ENCODE measurements at places on chromosomes 5 and 9. TPM values are rescaled to one million over a fixed set of nuclear protein-coding genes. Genes with fewer than 3 reads are reported as not detected.

DNA sequence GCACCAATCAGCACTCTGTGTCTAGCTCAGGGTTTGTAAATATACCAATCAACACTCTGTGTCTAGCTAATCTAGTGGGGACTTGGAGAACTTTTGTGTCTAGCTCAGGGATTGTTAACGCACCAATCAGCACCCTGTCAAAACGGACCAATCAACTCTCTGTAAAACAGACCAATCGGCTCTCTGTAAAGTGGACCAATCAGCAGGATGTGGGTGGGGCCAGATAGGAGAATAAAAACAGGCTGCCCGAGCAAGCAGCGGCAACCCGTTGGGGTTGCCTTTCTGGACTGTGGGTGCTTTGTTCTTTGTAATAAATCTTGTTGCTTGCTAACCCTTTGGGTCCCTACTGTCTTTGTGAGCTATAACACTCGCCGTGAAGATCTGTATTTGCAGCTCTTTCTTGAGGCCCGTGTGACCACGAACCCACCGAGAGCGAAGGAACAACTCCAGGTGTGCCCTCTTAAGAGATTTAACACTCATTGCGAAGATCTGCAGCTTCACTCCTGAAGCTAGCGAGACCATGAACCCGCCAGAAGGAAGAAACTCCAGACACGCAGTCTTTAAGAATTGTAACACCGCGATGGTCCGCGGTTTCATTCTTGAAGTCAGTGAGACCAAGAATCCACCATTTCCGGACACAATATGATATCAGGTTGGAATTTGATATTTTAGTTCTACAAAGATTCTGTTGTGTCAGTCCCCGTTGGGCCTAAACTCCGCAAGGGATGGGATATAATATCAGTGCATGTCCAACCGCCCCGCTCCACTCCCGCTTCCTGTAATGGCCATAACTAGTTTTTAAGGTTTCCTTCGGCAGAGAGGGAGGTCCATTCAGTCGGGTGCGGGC is 740 bp upstream of the TRMT10B start:
- no peak overlapping the region for H3K27ac ChIP-seq
- H3K36me3 ChIP-seq, result no peaks in the 10 kb centered on the region

Gene GTF3C4
- total RNA-seq, result 9.4 TPM

DNA sequence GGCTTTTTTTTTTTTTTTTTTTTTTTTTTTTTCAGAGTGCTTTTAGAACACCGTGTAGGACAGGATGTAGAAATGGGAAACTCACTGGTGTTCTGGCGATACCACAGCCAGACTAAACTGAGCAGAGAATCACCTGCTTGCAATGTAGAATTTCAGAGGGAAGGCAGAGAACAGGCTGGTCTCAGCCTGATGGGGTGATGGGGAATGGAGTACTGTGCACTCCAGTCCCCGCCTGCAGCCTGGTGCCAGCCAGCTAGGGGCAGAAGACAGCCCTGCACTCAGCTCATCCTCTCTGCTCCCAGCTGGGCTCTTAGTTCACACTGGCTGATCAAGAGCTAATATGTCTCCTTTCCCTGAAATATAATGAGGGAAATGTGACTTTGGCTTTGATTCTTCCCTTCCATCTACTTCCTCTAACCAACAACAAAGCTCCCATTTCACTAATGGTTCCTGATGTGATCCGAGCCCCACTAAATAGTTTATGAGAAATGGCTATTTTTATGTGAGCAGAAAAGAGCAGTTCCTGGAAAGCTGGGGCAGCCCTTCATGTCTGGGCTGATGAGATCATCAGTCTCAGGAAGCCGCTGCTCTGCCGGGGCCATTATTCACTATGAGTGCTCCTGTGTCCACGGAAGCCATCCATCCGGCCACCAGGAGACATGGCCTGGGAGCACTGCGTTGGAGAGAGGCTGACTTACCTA is 209.7 kb downstream of the GADD45G start:
- H3K27me3 ChIP-seq, result no peaks in the 10 kb centered on the region
- H3K36me3 ChIP-seq, result no peaks in the 10 kb centered on the region
- no peak for DNase-seq
- no peak overlapping the region for H3K27ac ChIP-seq
- no peak overlapping the region for H3K4me3 ChIP-seq
- no peaks in the 10 kb centered on the region for H3K4me1 ChIP-seq

GRCh38 chr9:92649007-92649406 is 20.9 kb downstream of the IPPK start:
- no peak overlapping the region for H3K27ac ChIP-seq
- H3K27me3 ChIP-seq, result no peaks in the 10 kb centered on the region
- DNase-seq, result no peak
- no peak overlapping the region for H3K4me3 ChIP-seq
- no peaks in the 10 kb centered on the region for H3K36me3 ChIP-seq

DNA sequence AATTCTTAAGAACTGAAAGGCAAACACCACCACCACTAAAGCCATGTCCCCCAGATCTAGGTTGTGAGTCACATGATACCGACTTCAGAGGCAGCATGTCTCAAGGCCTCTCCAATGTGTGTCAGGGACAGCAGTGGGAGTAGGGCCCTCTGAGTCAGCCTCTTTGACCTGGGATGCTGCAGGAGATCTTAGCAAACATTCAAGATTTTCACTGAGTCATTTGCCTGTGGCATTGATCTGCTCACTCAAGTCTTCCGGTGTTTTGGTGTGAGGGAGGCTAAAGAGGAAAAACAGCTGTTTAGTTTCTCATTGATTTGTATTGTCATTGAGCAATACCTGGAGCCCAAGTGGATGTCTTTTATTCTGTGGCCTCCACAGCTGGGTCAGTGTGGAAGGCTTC is 36.1 kb downstream of the TMC1 start:
- no peaks in the 10 kb centered on the region for H3K27me3 ChIP-seq
- no peaks in the 10 kb centered on the region for H3K36me3 ChIP-seq
- no peak overlapping the region for H3K27ac ChIP-seq
- peaks cover 13% of the 10 kb centered on the region for H3K4me1 ChIP-seq

DNA sequence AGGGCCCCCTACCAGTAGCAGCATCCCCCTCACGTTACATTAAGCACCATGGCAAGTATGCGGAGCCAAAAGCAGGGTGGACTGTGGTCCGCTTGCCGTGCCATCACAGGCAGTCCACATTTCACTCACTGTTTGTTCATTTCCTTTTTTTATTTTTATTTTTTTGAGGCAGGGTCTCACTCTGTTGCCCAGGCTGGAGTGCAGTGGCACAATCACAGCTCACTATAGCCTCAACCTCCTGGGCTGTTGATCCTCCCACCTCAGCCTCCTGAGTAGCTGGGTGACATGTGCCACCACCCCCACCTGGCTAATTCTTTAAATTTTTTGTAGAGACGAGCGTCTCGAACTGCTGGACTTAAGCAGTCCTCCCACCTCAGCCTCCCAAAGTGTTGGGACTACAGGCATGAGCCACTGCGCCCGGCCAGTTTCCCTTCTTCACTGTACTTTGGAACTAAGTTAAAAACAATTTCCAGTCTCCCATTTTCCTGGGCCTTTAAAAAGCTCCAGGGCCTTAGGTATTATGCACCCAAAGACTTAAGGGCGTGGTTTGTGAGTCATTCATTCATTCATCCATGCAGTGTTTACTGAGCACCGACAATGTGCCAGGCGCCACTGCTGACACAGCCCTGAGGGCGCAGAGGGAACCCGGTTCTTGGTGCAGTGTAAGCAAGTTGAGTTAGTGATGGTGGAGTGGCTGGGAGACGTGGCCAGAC is 19.9 kb downstream of the PRRX2 start:
- H3K36me3 ChIP-seq, result no peaks in the 10 kb centered on the region
- H3K4me3 ChIP-seq, result no peak overlapping the region
- no peak for DNase-seq
- H3K4me1 ChIP-seq, result no peaks in the 10 kb centered on the region
- H3K27ac ChIP-seq, result no peak overlapping the region
- H3K27me3 ChIP-seq, result peaks cover 3% of the 10 kb centered on the region

GRCh38 chr5:163106098-163106497 is 331.3 kb upstream of the CCNG1 start:
- H3K27me3 ChIP-seq, result no peaks in the 10 kb centered on the region
- H3K27ac ChIP-seq, result no peak overlapping the region
- H3K4me3 ChIP-seq, result no peak overlapping the region
- H3K4me1 ChIP-seq, result no peaks in the 10 kb centered on the region
- DNase-seq, result no peak

DNA sequence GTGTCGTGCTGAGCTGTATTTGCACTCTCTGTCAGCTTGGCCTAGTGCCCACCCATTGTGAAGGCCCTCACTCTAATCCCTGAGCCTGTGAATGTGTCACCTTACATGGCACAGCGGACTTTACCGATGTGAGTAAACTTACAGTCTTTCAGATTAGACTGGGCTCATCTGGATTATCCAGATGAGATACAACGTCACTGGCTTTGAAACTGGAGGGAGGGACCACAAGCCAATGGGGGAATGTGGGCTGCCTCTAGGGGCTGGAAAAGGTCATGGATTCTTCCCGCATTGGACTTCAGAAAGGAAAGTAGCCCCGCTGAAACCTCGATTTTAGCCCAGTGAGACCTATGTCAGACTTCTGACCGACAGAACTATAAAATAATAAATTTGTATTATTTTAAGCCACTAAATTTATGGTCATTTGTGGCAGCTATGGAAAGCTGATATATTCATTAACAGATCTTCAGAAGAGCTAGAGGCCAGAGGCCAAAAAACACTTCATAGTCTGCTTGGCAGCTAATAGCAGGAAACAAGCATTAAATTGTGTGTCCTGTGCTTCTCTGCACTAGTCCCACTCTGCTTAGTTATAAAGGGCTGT is 139.0 kb upstream of the GAS1 start:
- H3K27ac ChIP-seq, result no peak overlapping the region
- H3K4me3 ChIP-seq, result no peak overlapping the region
- no peaks in the 10 kb centered on the region for H3K36me3 ChIP-seq
- no peaks in the 10 kb centered on the region for H3K4me1 ChIP-seq

Gene CTSV
- total RNA-seq, result 4.8 TPM

DNA sequence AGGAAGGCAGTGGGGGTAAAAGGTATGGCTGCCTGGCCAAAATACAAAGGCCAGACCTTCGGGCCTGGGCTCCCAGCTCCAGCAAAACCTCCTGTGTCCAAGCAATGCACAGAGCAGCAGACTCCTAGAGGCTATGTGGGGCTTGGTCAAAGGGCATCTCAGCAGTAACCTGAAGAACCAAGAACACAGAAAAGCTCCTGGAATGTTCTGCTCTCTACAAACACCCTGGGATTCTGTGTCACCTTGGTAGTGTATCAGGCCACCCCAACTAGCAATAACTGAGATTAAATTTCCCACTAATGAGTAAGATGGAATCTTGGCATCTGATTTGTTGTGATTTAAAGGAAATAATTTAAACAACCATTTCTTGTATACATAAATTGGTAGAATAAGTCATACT is 158.6 kb downstream of the GLIS3 start:
- no peaks in the 10 kb centered on the region for H3K36me3 ChIP-seq
- H3K4me1 ChIP-seq, result peaks cover 16% of the 10 kb centered on the region
- no peak overlapping the region for H3K4me3 ChIP-seq
- DNase-seq, result no peak

DNA sequence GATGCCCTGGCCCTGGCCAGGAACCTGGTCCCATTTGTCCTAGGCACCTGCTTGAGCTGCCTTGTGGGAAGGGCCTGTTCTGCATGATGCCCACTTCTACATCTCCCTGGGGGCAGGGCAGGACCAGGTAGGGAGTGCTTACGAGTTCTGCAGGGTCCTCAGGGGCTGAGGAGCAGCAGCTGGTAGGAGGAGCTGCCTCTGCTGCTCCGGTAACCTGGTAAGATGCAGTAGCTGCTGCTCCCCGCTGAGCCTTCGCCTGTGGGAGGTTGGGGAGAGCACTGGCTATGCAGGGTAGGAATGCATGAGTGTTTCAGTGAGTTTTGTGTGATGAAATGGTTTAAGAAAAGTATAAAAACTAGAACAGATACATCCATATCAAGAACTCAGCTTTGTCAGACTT is 13.6 kb downstream of the LRRC8A start:
- H3K27me3 ChIP-seq, result no peaks in the 10 kb centered on the region
- H3K4me1 ChIP-seq, result peaks cover 25% of the 10 kb centered on the region
- no peak overlapping the region for H3K4me3 ChIP-seq
- H3K36me3 ChIP-seq, result no peaks in the 10 kb centered on the region
- no peak overlapping the region for H3K27ac ChIP-seq

Gene FAM221B
- total RNA-seq, result not detected

DNA sequence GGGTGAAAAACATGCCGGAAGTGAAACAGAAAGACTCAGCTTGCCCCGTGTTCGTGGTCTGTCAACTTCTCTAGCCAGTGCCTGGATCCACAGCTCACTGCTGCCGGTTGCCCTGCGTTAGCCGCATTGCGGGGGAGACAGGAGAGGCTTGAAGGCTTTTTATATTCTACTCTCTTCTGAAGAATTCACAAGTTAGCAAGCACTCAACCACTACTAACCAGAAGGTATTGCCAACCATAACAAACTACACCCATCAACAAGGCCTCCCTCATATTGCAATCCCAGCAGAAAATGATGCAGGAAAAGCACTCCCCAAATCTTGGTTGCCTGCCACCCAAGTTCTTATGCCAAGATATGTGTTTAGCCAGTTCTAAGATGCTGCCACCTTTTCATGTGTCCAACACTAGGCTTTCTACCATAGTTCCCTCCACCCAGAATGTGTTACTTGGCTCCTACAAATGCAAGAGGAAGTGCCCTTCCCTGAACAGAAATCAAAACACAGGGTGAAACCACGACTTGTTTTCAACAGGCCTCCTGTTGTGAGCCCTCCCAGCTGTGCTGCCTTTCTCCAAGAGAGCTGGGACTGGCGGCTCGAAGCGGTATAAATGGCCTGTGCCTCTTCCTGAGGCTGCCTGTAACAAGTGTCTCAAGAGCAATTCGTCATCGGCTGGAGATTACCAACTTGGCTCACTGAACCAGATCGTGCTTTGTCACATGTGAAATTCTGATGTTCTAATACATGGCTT is 129.0 kb downstream of the SNX18 start:
- peaks cover 9% of the 10 kb centered on the region for H3K4me1 ChIP-seq
- H3K27me3 ChIP-seq, result no peaks in the 10 kb centered on the region
- H3K36me3 ChIP-seq, result no peaks in the 10 kb centered on the region
- peak overlapping the region; percentile 76 for H3K27ac ChIP-seq
- DNase-seq, result peak; percentile 72

DNA sequence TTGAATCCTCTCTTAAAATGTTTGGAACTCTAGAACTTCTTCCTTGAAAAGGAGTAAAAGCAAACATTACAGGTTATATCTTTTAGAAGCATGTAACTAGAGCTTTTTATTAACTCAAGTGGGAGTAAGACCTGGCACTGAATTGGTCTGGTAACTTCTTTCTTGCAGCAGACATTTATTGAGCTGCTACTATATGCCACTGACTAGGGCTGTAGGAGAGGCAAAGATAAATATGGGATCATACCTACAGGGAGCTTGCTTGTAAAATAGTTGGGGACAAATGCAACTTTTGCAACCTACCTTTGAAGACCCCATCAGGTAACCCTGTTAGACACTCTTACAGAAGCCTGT is 231.9 kb upstream of the TUT7 start:
- peak overlapping the region; percentile 26 for H3K27ac ChIP-seq
- no peaks in the 10 kb centered on the region for H3K27me3 ChIP-seq
- no peak overlapping the region for H3K4me3 ChIP-seq
- no peaks in the 10 kb centered on the region for H3K36me3 ChIP-seq
- peaks cover 8% of the 10 kb centered on the region for H3K4me1 ChIP-seq

Gene BNC2
- total RNA-seq, result 20.5 TPM

- no peaks in the 10 kb centered on the region for H3K36me3 ChIP-seq
- no peaks in the 10 kb centered on the region for H3K4me1 ChIP-seq
- no peaks in the 10 kb centered on the region for H3K27me3 ChIP-seq
- no peak overlapping the region for H3K4me3 ChIP-seq
- no peak for DNase-seq
These were observed 95.0 kb upstream of the ARRDC3 start for GRCh38 chr5:91478096-91478495.
